NCI-H446 treated with DMSO at 0.1 percent for 48 hours (cell line): ENCODE measurements at places on chromosomes 13 and 19.
A peak's percentile ranks its signal among the peaks of the same experiment; 100 is the strongest.

- DNase-seq, result peak; percentile 16
Measured at GRCh38 chr13:49292742-49293486, 45.2 kb downstream of the CDADC1 start.

- DNase-seq, result no peak
Measured at GRCh38 chr19:19514215-19514657, 1.1 kb downstream of the TSSK6 start.

GRCh38 chr13:102817241-102817640, 18.3 kb downstream of the BIVM start:
- DNase-seq, result no peak

DNA sequence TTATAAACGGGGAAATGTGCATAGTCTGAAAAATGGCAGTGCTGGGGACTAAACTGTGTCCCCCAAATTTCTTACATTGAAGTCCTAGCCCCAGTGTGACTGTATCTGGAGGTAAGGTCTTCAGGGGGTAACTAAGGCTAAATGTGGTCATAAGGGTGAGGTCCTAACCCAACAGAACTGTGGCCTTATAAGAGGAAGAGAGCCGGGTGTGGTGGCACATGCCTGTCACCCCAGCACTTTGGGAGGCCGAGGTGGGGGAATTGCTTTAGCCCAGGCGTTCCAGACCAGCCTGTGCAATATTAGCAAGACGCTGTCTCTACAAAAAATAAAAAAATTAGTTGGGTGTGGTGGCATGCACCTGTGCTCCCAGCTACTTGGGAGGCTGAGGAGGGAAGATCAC, 17.8 kb downstream of the PROZ start:
- no peak for DNase-seq

GRCh38 chr13:100149389-100149788, 60.5 kb downstream of the PCCA start:
- DNase-seq, result no peak

DNA sequence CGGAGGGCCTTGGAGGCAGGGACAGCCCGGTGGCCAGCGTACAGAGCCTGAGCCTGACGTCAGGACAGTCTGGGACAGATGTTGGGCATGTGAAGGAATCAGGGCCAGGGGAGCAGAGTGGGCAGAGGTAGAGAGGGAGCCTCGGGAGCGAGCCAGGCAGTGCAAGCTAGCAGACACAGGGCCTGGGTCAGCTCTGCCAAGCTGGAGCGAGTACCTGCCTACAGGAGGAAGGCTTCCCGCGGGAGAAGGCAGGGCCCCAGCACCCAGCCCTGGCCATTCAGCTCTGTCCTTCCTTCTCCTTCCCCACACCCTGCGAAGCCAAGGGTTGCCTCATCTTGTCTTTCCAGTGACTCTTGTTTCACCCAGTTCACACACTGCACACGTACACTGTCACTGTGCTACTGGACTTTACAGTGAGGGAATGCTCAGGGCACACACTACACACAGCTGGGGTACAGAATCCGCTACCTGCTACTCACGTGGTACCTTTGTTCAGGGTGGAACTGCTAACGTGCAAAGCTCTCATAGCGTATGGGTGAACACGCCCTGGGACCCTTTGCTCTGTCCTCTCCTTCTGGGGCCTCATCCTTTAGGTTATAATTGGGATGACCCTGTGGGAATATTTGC, 9.8 kb upstream of the C1QTNF9 start:
- DNase-seq, result no peak

GRCh38 chr13:102838982-102839381, 6.8 kb upstream of the ERCC5 start:
- DNase-seq, result no peak

- DNase-seq, result no peak
Measured at GRCh38 chr19:42571116-42571515, 23.6 kb downstream of the CEACAM8 start.

DNA sequence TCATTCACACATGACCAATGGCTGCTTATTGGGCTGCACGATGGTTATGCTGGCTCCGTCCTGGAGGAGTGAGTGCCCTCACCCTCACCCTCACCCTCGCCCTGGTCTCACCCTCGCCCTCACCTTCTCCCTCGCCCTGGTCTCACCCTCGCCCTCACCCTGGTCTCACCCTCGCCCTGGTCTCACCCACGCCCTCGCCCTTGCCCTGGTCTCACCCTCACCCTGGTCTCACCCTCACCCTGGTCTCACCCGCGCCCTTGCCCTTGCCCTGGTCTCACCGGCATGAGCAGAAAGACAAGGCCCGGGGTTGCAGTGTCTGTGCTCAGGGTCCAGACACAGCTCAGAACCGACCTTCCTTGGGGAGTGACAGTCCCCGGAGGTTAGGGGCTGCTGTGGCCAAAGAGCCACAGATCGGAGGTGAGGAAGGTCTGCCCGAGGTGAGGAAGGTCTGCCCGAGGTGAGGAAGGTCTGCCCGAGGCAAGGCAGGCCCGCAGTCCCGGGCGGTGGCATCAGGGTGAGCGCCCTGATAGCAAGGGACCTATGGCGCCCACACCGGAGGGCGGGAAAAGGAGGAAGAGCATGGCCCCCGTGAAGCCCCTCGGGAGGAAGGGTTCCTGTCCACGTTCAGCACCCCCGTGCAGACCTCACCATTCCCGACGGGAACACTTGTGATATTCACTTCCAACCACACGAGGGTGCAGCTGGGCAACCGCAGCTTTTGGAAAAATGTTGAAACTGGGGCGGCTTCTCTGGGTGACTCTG, 65.6 kb downstream of the MCF2L start:
- no peak for DNase-seq

DNA sequence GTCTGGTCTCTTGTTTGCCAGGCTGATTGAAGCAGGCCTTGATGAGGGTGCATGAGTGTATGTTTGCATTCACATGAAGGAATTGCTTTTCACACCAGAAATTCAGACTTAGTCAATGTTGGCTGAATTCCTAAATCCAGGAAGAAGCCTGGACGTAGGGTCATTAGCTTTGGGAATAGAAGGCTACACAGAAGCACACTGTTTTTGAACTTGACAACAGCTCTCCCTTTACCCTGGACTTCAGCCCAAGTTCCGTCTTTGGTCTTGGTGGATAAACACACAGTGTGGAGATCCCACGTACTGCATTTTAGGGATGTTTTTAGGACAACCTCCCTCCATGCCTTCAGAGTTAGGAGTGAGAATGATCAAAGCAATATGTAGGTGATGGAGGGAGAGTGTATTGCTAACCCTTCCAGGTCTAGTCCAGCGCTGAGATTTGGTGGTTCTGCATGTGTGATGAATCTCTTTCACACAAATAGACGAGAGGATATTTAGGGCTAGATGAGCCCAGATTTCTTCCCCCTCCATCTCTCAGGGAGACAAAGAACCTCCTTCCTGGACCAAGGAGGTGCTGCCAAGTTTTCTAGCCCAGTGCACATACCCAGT, 22.8 kb downstream of the TM6SF2 start:
- no peak for DNase-seq

DNA sequence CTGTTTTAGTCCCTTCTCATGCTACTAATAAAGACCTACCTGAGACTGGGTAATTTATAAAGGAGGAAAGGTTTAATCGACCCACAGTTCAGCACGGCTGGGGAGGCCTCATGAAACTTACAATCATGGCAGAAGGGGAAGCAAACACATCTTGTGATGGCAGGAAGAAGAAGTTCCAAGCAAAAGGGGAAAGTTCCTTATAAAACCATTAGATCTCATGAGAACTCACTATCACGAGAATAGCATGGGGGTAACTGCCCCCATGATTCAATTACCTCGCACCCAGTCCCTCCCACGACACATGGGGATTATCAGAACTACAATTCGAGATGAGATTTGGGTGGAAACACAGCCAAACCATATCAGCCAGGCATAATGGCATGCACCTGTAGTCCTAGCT, 13.0 kb upstream of the STRN4 start:
- no peak for DNase-seq

- DNase-seq, result no peak
Measured at GRCh38 chr13:76129305-76130000, 493.3 kb downstream of the LMO7 start.

- no peak for DNase-seq
Measured at GRCh38 chr13:89688918-89689317, 1658.6 kb upstream of the MIR17HG start.

- no peak for DNase-seq
Measured at GRCh38 chr13:109096101-109096500, 466.7 kb downstream of the MYO16 start.

DNA sequence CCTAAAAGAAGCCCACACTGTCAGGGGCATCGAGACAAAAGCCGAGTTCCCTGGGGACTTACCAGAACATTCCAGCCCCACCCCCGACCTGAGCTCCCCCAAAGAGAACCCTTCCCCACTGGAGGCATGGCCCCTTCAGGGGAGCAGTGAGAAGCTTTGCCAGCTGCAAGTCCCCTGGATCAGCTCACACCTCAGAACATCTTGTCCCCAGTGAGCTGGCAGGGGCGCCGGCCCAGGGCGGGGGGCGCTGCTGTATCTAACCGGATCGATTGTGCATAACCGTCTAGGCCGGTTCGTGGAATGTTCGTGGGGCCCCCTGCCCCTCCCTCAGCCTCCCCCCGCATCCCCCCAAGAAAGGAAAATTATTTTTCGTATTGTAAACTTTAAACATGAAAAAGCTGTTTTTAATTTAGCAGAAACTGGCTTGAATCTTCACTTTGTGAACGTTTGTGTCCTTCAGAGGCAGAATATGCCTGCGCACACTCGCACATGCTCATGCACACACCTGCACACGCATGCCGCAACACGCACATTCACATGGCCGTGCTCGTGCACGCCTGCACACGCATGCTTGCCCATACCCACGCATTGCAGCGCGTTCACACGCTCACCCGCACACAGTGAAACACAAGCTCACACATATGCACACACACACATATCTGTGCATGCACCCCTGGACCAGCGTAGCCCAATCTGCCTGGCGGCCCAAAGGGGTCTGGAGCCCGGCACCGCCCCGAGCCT, 12.0 kb upstream of the CRTC1 start:
- DNase-seq, result no peak

- DNase-seq, result no peak
Measured at GRCh38 chr19:13830114-13830740, 35.0 kb downstream of the ZSWIM4 start.

GRCh38 chr19:42635233-42635539, 40.5 kb upstream of the CEACAM8 start:
- DNase-seq, result no peak

GRCh38 chr19:19538785-19539166, 711 bp downstream of the CILP2 start:
- no peak for DNase-seq

GRCh38 chr19:11296264-11296663, 304 bp downstream of the TSPAN16 start:
- DNase-seq, result no peak

DNA sequence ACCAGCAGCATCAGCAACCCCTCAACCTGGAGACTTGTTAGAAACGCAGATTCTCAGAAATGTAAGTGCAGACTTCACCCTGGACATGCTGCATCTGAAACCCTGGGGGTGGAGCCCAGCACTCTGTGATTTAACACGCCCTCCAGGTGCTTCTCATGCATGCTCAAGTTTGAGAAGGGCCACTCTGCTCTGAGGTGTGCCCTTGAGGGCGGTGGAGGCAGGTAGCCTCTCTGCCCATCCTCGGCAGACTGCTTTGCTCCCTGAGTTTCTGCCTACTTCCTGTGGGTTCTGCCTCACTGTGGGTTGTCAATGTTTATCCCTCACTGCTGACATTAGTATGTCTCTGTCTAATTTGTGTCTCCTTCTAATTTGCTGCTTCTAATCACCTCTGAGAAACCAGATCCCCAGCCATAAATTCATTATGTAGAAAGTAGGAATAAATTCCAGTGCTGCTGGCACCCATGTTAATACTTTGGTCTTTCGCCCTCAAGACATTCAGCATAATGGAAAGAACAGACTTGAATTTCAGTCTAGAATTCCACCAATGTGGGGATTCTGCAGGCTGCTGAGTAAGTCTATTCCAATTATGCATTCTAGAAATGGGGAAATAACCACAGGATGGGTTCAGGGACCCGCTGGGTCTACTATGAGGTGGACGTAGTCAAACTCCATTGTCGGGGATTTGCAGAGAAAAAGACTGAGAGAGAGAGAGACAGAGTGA, 51.3 kb upstream of the CYSLTR2 start:
- no peak for DNase-seq

DNA sequence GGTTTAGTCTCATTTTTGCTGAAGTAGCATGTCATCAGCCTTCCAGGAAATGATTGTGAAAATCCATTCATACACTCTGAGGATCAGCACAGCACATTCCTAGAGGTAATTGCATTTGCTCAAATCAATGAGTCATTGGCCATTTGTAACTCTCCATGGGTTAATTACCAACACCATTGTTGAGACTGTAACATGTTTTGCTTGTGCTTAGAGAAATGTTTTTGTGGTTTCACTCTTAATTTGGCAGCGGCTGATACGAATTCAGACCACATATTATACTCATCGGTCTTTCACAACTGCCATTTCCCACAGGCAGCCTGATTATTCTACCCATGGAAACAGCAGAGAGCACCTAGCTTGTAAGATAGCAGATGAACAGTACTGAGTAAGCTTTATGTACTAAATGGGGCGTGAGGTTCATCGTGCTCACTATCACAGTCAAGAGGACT, 110.3 kb downstream of the NHLRC3 start:
- peak; percentile 63 for DNase-seq
